ENCODE measurements at places on chromosomes 4 and X.

DNA sequence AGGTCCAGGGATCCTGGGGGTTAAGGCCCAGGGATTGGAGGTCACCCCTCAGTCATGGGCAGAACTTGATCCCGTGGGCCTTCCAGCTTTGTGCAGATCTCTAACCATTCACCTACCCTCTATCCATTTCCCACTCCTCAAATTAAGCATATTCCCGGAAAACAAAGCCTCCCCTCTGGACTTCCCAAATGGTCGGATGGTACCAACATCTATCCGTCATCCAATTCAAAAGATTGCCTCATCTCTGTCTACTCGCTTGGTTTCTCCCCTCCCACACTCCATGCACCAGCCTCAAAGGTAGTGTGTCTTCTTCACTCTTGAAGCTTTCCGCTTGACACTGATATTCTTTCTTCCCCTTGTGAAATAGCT lies 473 bp upstream of the BCLAF3 start:
- DNase-seq, result no peak

- no peak for DNase-seq
Observed at GRCh38 chr4:138749303-138749702, 266.3 kb upstream of the NOCT start.

- no peak for DNase-seq
Observed at GRCh38 chr4:159239629-159240028, 136.8 kb downstream of the RAPGEF2 start.

- peak; percentile 10 for DNase-seq
Observed at GRCh38 chrX:8067754-8068462, 103.2 kb downstream of the VCX2 start.

DNA sequence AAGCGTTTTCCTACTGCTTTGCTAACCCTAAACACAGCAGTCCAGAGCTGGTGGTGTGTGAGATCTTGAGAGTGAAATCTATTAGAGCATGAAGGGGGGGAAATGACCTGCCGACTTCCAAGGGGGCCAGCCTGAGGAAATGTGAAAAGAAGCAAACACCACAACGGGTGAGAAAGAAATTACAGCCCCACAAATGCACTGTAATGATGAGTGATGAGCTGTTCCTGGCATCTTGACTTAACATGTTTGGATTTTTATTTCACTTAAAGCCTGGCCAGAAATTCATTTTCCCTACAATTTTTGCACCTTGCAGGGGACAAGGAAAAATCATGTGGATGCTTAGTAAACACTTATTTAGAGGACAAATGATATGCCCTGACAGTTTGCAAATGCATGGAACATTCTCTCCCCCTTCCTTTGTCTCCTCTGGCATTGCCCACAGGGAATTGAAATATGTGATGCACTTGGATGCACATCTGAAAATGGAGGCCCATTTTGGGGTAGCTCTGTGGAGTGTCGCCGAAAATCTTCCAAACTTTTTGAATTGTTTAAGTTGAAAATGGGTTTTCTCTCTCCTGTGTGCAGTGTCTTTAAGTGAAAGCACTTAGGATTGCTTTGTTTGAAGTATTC lies 84.3 kb upstream of the TMEM150C start:
- DNase-seq, result no peak

DNA sequence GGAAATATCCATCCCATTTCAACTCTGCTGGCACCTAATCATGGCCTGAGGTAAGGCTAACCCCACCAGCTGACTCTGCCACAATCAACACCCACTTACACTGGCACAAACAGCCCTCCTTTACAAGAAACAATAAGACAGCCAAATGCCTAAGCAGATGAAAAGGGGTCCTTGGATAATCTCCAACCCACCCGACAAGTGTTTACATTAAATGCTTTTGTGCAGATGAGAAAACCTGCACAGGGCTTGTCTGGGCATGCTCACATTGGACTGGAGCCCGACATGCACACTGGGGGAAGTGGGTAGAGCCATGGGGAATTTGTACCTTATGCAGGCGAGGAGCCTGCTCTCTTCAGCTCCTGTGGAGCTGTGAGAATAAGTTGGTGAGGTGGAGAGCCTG lies 138.9 kb upstream of the ITM2A start:
- peak; percentile 35 for DNase-seq

- no peak for DNase-seq
Observed at GRCh38 chr4:137597752-137598430, 65.6 kb upstream of the PCDH18 start.

DNA sequence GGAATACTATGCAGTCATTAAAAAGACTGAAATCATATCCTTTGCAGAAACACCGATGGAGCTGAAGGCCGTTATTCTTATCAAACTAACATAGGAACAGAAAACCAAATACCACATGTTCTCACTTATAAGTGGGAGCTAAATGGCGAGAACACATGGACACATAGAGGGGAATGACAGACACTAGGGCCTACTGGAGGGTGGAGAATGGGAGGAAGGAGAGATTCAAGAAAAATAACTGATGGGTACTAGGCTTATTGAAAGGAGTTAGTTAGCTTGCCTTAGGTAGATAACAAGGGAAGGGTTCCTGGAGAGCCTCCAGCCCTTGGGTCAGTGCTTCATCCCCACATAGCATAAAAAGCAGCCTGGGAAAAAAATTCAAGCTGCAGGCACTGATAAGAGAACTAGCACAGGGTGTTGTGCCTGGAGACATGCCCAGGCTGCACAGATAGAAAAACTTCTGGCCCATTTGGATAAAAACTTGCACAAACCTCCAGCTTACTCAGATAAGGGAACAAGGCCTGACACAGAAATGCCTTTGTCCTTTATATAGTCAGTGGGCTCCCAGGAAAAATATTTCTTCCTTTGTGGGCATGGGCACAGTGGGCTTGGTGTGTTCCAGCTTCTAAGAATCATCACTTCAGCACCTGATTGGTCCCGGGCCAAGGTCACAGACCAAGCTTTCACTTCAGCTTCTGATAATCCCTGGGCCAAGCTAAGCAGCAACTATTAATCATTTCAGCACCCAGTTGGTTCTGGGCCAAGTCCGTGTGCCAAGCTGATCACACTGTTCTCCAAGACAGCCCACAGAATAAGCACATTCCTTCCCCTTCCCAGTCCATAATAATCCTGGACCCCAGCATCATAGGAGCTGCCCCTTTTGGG lies 23.1 kb upstream of the PWWP3B start:
- no peak for DNase-seq

- DNase-seq, result no peak
Observed at GRCh38 chr4:8135666-8136065, 22.9 kb downstream of the ABLIM2 start.
